Endothelial cell of umbilical vein (primary cell): ENCODE measurements at places on chromosomes 16 and 17. TPM values are rescaled to one million over a fixed set of nuclear protein-coding genes. Genes with fewer than 3 reads are reported as not detected.

- H3K27me3 ChIP-seq = no peaks in the 10 kb centered on the region
- DNase-seq = no peak
- H3K4me1 ChIP-seq = peaks cover 7% of the 10 kb centered on the region
- H3K4me3 ChIP-seq = no peak overlapping the region
- H3K27ac ChIP-seq = no peak overlapping the region
These were observed 3.5 kb downstream of the E4F1 start for GRCh38 chr16:2226918-2227317.

SYNGR3 gene
- polyA plus RNA-seq = 1.4 and 2.6 TPM in 2 replicates

GRCh38 chr17:83004791-83005380 lies 74.5 kb upstream of the METRNL start:
- H3K27ac ChIP-seq = no peak overlapping the region
- H3K36me3 ChIP-seq = no peaks in the 10 kb centered on the region
- no peak overlapping the region for H3K4me3 ChIP-seq
- H3K4me1 ChIP-seq = no peaks in the 10 kb centered on the region

GRCh38 chr17:45705123-45706009 lies 78.8 kb upstream of the CRHR1 start:
- no peak overlapping the region for H3K4me3 ChIP-seq
- no peak for DNase-seq
- H3K27ac ChIP-seq = no peak overlapping the region
- H3K4me1 ChIP-seq = no peaks in the 10 kb centered on the region

FAM117A gene
- polyA plus RNA-seq = 24.1 and 27.2 TPM in 2 replicates

DNA sequence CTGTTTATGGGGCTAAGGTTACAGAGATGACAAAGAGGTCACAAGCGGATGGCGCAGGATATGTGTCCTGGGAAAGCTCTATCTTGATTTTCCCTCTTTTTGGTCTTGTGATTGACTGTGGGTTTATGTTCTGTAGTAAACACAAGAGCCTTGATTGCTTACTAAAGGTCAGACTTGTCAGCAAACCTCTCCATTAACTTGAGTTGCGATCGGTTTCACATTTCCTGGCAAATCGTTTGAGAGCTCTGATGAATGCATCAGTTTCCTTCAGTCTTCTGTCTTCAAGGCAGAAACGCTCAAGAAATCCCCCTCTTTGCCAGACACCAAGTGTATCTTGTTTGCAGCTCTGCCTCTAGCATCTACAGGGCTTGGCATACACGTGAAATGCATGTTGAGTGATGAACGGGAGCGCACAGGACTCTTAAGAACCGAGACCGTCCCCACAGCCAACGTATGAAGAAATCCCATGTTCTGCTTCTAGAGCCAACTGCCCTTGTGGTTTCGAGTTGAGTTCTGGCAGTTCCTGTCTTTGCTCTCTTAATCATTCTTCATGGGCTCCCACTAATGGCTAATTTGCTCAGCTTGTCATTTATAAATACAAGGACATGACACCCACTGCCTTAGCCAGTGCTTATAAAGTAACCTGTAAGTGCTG lies 143.3 kb downstream of the PITPNC1 start:
- DNase-seq = no peak
- H3K4me3 ChIP-seq = no peak overlapping the region

DNA sequence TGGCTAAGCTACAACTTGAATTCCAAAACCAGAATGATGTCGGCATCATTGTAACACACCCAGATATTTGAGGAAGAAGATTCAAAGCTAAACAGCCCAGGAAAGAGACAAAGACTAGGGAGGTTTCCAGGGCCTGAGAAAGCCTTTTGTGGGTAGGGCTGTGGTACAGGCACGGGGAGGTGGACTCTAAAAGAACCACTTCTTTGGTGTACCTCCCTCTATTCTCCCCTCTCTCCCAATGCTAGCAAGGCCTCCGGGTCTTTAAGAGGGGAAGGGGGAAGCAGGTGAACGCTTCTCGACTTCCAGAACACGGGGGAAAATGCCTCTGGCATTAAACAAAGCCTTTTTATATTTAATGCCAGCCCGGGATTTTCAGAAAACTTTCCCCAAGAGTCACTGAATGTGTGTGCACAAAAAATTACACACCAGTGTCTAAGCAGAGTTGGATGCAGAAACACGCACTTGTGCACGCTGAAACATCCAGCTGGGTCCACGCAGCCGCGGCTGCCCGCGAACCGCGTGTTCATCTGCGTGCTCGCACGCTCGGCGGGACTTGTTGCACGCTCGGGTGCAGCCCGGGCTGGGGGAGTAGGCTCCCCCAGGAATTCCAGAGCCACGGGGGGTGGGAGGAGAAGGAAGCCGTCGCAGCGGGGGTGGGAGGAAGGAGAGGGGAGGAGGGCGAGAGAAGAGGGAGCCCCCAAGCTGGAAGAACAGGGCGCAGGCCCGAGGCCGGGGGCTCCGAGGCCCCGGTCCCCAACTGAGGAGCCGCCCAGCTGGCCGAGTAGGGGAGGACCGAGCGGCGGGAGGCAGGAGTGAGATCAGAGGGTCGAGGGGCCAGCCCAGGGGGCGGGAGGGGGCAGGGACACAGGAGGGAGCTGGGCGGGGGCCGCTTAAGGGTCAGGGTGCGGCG lies 20.1 kb upstream of the ZNF423 start:
- no peak for DNase-seq
- no peak overlapping the region for H3K27ac ChIP-seq
- H3K4me1 ChIP-seq = no peaks in the 10 kb centered on the region

DNA sequence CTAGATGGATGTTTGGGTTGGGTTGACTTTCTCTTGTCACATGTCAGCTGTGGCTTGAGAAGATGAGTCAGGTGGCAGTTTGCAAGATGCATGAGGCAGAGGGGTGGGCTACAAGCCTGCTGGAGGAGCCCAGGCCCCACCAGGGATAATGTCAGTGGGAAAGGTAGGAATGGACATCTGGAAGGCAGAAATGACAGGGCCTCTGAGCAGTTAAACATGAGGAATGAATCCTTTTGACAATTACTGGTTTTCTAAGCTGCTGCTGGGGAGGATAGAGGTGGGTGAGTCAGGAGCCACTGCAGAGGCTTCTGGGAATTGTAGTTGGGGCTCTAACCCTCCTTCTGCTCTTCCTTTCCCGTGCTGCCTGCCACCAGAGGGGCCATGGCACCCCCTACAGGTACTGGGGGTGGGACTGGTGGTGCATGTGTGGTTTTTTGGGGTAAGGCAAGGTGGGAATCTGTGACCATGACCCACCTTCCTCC lies 15.7 kb downstream of the SLC52A1 start:
- no peak for DNase-seq
- no peaks in the 10 kb centered on the region for H3K4me1 ChIP-seq
- H3K4me3 ChIP-seq = no peak overlapping the region
- no peak overlapping the region for H3K27ac ChIP-seq
- no peaks in the 10 kb centered on the region for H3K27me3 ChIP-seq

ADGRG1 gene
- 45.6 and 45.7 TPM in 2 replicates for polyA plus RNA-seq
